ENCODE measurements at places on chromosomes 13 and 19.

GRCh38 chr19:57210381-57210780, 19.1 kb downstream of the ZNF264 start:
- DNase-seq, result no peak

DNA sequence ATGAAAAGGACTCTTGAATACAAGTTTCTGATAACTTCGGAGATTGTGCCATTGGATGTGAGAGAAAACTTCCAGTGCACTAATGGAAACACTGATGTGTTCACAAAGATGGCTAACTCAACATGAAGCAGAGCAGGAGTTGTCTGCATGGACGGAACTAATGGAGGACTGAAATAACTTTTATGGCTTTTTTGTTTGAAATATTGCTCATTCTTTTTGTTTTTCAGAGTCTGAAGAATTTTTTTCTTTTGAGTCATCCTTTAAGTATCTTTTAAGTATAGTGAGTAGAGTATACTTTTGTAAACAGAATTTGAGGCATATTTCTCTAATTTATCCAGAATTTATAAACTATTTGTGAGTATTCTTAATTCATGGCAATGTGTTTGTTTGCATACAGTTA, 25.7 kb downstream of the CRYL1 start:
- DNase-seq, result no peak

GRCh38 chr19:47267350-47267759, 7.3 kb upstream of the INAFM1 start:
- DNase-seq, result no peak

DNA sequence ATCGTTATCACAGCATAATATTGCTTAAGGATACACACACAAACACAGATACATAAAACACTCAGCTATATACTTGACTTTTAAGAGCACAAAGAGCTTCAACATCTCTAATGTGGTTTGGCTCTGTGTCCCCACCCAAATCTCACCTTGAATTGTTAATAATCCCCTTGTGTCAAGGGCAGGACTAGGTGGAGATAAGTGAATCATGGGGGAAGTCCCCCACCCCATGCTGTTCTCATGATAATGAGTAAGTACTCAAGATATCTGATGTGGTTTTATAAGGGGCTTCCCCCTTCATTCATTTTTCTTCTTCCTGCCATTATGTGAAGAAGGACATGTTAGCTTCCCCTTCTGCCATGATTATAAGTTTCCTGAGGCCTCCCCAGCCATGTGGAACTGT, 481.4 kb downstream of the PCDH9 start:
- DNase-seq, result no peak

DNA sequence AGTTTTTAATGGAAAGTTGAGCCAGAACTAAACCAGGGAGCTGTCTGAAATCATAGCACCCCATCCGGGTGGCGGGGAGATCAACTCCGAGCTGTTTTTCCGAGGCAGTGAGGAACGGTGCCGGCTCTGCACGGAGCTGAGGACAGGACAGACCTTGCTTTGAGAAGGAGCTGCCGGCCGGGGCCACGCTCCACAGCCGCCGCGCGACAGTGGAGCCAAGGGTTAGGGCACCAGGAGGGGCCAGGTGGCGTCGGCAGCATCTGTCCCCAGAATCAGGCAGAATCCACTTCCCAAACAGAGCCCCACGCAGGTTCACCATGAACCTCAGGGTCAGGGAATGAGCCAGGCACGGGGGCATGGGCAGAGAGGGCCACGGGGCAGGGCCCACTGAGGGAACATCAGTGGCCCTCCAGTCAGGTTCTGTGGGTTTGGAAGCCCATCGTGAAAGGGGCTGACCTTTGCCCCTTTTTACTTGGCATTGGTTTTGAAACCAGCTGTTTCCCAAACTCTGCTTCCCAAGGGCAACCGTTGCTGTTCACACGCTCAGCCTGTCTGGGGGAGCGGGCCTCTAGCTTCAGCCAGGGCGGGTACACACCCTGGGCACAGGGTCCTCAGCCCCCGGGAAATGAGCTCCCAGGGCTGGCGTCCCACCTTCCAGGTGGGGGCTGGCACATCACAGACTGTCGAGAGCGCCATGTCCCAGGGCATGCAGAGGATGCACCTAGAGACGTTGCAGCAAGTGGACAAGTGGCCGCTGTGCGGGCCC, 18.1 kb downstream of the PEX11G start:
- DNase-seq, result no peak

DNA sequence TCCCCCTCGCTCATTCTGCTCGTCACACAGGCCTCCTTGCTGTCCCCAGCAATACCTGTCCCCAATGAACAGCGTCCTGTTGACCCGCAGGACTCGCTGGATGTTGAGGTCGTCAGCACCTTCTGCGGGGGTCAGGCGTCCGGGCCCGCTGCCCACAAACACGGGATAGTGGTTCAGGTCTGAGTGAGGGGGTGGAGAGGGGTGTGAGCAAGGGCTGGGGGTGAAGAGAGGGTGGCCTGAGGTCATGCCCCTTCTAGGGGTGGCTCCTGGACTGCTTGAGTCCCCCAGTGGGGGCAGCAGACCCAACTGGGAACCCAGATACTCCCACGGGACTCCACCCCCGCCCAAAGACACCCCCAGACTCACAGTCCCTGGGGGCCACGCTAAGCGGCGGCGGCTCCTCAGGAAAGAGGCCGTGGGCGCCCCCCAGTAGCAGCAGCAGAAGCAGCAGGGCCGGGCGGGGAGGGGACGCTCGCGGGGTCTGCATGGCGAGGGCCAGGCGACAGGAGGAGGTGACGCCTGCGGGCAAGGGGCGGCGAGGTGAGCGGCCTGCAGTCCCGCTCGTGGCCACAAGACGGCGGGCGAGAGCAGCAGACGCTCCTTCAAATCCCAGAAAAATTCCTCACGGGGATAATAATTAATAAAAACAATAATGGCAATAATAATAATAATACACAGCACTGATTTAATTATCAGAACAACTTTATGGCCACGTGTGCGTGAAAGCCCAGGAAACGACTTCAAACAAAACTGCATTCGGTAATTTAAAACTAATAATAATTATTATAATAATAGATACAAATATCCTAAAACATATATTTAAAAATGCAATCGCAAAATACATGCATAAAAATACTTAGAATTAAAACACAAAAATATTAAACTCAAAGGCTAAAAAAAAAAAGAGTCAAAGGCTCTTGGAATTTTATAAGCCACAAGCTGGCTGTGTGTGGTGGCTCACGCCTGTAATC, 1.2 kb downstream of the SEMA6B start:
- no peak for DNase-seq

DNA sequence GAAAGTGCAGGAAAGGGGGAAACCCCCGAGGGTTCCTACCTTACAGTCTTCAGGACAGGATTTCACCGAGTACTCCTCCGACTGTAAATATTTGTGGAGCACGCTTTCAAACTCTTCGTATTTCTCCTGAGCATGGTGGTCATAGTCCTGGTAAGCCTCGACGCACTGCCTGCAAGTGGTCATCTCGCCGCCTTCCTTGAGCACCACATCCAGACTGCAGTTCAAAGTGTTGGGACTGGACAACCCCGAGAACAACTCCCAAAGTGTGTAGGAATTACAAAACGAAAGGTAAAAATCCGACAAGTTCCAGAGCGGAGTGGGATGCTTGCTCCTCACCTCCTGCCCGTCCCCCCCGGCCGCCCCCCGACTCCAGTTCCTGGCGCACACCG, 349.7 kb downstream of the LIG4 start:
- DNase-seq, result no peak

DNA sequence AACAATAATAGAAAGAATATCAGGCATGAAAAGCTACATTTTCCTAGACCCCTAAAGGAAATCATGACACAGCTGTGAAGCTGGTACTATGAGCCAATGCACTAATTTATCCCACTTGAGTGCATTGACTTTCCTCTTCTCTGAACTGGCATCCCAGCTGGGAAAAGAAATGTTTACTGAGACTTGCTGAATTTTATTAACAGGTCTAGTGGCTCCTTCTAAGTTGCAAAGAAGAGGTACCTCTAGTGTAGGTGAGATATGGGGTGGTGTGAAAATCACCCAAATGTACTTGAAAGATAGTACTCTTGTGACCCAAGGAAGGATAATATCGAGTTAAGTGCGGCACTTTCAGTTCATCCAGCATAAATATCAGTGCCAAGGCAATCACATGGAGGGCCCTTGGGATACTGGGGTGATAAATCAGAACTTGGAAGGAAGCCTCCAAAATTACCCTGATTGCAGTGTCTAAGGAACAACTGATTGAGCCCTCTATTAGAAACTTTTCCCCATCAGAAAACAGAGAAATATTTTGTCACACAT, 369.2 kb downstream of the PCDH9 start:
- DNase-seq, result no peak

GRCh38 chr13:51742611-51743010, 61.4 kb downstream of the DHRS12 start:
- DNase-seq, result no peak

- no peak for DNase-seq
Observed at GRCh38 chr19:14412996-14413692, 6.0 kb downstream of the DDX39A start.

DNA sequence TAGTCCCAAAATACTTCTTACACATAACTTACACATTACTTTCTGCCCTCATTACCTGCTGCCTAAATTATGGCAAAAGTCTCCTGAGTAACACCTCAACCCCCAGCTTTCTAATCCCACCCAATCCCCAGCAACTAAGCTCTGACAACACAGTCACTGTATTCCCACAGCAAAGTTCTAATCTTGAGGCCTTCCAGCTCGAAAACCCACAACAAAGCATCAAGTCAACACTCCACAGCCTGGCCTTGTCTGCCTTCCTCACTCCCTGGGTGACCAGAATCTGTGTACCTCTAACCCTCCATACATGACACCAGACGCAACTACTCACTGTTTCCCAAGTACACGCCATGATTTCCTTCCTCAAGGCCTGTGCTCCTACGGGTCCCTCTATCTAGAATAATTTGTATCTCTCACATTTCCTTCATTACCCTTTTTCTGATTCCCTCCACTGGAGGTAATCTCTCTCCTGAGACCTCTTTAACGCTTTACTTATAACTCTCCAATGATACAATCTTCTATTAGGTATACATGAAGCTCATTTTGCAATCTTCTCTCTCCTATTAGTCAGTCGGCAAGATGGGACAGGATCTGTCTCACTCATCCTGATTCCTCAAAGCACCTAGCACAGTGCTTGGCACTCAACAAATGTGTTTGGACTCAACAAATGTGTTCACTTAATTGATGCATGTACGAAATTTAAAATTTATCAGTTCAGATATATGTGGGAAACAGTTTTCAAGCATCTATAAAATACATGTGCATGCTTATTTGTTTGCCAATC, 87.6 kb upstream of the DOCK9 start:
- no peak for DNase-seq

DNA sequence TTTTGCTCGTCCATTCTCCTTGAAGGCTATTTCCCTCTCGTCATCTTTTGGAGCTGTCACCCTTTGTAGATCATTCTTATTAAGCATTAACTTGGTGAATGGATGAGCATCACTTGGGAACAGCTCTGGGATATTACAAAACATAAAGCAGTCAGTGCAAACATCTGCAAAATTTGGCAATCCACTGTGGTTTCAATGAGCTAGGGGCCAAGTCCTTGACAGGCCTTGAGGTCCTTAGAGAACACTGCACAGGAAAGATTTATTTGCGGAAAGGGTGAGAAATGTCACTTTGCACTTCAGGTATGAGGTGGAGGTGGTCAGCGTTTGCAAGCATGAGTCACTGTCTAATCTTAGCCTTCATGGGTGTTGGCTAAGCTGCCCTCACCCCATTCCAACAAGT, 239.7 kb upstream of the MAB21L1 start:
- DNase-seq, result no peak

DNA sequence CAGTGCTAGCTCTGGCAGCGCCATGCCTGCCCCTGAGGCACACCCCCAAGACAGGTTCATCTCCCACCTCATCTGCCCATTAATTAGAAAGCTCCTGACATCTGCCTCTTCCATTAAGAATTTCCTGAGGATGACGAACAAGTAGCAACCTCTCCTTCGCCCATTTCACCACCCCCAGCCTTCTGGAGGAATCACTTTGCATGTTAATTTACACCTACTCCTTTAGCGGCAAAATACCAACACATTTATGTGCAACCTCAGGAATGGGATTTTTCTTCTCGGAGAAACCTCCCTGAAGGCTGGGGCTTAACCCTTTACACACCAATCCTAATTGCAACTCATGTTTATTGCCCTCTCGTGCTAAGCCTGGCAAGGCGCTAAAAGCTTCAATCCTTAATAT, 13.8 kb downstream of the SLC7A1 start:
- peak; percentile 42 for DNase-seq

- DNase-seq, result no peak
Observed at GRCh38 chr19:7489609-7490044, 792 bp upstream of the PEX11G start.

DNA sequence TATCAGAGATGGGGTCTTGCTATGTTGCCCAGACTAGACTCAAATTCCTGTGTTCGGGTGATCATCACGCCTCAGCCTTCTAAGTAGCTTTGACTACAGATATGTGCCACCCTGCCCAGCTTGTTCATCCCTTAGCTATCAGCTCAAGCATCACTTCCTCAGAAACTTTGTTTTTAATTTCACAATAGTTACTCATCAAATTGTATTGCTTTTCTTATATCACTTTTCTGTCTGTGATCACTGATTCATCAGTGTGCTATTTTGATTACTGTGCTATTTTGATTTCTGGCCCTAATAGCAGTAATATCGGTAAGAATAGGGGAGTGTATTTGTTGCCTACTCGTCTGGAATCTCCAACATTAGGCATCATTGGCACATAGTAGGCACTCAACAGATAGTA, 878.6 kb upstream of the PCDH20 start:
- DNase-seq, result no peak

- DNase-seq, result no peak
Observed at GRCh38 chr13:99821741-99822140, 149.8 kb downstream of the ZIC5 start.

Data from fibroblast of skin of left quadriceps (primary cell).